ENCODE measurements at places on chromosomes 1 and 21.

DNA sequence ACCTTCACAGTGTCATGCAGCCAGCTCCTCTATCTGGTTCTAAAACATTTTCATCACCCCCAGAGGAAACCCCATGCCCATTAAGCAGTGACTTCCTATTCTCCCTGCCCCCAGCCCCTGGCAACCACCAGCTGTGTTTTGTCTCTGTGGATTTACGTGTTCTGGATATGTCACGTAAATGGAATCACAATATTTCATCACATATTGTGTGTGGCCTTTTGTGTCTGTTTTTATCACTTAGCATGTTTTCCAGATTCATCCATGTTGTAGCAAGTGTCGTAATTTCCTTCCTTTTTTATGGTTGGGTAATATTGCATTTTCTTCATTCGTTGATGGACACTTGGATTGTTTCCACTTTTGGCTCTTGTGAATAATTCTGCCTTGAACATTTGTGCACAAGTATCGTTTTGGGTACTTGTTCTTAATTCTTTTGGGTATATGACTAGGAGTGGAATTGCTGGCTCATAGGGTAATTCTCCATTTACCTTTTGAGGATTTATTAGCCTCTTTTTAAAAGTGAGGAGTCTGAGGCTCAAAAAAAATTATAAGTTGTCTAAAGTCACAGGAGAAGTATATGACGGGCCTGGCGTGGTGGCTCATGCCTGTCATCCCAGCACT is 127.0 kb downstream of the MRPS6 start:
- DNase-seq: no peak

DNA sequence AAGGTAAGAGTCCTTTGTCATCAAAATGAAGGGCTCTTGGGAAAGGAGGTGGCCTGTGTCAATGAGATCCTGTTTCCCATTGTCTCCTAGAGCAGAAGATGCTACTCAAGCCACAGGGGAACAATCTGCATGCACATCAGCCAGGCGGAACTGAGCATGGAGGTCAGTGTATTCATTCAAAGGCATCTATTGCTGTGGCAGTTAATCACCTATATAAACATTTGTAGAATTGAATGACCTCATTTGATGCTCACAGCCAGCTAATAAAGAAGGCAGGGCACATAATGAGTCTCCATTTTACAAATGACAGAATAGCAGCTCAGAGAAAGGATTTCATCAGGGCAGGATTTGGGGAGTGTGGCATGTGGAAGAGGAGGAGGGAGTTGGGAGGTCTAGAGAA is 5.7 kb upstream of the FYB2 start:
- DNase-seq: no peak

DNA sequence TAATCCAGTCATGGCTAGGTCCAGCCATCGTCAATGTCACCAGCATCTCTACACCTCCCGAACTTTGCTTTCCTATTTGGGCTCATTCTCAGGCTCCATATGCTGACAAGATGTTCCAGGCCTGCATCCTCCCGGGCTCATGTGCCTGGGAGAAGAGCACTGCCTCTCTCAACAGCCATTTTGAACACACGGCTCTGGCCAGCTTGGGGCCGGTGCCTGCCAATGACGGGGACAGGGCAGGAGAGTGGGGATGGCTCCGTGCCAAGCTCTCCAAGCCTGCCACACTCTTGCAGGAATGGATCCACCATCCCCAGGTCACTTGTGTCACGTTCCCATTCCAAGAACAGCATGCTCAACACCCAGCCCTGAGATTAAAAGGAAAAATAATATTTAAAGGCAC is 61.4 kb upstream of the PAX7 start:
- no peak for DNase-seq

- DNase-seq: no peak
Measured at GRCh38 chr1:215202868-215203267, 120.3 kb downstream of the KCNK2 start.

GRCh38 chr21:46286648-46287002 is 483 bp downstream of the YBEY start:
- no peak for DNase-seq

DNA sequence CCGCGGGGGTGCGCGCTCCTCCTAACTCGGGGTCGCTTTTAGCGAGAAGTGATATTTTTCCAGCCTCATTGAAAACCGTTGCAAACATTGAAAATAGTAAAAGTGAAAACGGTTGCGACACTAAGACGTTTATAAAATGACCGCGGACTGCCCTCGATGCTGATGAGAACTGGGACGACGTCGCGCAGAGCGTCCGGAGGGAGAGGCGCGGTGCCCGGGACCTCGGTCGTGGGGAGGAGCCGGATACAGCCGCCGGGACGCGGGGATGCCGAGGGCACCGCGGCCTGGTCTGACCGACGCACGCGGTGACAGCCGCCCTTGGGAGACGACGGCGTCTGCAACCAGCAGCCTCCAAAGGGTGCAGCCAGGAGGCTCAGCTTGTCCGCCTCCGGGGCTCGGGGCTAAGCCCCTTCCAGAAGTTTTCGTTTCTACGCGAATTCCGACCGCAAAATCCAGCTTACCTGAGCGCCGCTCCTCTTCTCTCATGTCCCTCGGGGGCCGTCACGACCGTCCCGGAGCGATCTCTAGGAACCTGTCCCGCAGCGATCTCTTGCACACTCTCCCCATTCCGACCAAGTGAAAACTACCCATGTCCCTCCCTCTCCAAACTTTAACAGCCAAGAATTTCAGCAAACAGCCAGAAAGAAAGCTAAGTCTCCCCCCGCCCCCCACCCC is 144.4 kb upstream of the ETS2 start:
- no peak for DNase-seq

- DNase-seq: no peak
Measured at GRCh38 chr1:92503043-92503925, 16.6 kb upstream of the GFI1 start.

DNA sequence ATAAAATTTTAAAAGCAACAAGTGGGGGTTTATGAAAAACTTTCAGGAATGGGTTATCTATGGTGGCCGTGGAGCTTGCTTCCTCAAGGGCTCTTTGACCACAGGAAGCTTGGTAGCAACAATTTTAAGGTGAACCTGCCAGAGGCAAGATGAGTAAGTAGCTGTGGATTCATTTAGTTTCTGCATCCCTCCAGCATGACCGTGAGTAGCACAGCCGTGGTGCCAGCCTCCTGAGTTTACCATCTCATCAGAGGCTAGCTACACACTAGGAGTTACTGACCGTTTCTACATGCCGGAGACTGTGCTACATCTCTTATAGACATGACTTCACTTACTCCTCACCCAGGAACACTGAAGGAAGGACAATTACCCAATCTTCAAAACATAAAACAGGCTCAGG is 30.1 kb upstream of the PLEKHG5 start:
- DNase-seq: no peak

DNA sequence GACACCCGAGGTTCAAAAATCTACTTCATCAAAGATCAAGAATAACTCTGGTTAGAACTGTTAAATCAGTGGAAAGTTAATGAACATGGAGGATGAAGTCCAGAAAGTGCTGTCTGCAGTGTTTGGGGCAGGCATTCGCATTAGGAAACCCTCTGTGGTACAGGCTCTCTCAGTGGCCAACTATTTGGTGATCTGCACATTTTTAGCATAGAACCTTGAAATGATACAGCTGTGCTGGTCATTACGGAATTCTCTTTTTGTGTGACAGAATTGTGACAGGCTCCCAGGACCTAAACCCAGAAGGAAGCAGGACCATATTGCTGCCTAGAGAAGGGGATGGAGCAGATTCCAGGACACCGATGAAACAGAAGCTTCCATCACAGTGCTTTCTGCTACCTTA is 89.0 kb downstream of the SLC45A1 start:
- no peak for DNase-seq

GRCh38 chr1:192477630-192478029 is 97.9 kb upstream of the RGS1 start:
- DNase-seq: peak; percentile 16

DNA sequence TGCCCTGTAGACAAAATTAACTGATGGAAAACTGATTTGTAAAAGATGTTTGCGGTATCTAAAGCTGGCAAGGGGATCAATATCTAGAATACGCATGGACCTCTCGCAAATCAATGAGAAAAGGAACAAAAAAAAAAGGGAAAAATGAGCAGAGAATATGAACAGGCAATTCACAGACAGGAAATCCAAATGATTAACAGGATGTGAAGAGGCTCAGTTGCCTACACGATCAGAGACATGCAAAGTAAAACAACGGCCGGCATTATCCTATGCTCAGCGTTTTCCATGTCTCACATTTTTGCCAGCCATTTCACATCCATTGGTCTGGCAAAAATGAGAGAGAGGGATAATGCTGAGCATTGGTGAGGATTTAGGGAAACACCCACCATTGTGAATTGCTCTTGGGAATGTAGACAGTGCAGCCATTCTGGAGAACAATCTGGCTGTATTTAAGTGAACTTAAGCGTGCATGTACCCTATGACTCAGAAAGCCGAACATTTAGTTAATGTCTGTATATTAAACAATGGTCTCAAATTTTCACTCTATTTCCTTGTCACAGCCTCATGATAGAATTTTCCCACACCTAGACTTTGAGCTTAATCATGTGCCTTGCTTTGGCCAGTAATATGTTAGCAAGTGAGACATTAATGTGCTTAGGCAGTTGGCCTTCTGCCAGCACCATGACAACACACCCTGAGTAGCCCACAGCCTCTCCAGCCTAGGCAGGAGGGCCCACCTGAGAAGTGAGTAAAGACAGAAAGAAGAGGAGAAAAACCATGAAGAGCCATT is 61.0 kb upstream of the NBPF3 start:
- DNase-seq: peak; percentile 33

DNA sequence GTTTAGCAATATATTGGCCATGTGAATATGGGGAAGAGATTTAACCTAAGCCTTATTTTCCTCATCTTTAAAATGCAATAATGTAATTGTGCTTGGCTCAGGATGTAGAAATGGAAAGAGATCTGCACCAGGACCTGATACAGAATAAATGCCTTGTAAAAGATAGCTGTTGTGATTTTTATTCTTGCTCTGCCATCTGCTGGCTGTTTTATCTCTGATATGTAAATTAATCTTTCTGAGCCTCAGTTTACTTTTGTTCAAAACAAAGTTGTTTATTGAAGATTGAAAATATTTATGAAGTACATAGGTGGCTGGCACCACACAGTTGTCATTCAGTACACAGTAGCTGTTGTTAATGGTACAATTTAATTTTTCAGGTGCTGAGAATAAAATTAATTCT is 21.9 kb downstream of the ZYG11B start:
- no peak for DNase-seq

DNA sequence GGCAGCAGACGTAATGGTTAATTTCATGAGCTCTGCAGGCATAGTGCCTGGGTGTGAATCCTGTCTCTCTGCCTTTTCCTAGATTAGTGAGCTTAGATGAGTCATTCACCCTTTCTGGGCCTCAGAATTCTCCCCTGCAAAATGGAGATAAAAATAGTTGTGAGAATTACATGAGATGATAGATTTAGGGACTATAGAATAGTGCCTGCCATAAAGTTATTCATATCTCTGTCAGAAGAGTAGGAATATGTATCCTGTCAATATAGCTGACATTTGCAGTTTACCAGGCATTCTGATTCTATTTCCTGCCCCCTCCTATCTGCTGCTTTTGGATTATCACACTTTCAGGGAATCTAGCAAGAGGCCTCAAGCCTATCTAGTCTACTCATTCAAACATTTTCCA is 112.0 kb downstream of the PDE4B start:
- no peak for DNase-seq

DNA sequence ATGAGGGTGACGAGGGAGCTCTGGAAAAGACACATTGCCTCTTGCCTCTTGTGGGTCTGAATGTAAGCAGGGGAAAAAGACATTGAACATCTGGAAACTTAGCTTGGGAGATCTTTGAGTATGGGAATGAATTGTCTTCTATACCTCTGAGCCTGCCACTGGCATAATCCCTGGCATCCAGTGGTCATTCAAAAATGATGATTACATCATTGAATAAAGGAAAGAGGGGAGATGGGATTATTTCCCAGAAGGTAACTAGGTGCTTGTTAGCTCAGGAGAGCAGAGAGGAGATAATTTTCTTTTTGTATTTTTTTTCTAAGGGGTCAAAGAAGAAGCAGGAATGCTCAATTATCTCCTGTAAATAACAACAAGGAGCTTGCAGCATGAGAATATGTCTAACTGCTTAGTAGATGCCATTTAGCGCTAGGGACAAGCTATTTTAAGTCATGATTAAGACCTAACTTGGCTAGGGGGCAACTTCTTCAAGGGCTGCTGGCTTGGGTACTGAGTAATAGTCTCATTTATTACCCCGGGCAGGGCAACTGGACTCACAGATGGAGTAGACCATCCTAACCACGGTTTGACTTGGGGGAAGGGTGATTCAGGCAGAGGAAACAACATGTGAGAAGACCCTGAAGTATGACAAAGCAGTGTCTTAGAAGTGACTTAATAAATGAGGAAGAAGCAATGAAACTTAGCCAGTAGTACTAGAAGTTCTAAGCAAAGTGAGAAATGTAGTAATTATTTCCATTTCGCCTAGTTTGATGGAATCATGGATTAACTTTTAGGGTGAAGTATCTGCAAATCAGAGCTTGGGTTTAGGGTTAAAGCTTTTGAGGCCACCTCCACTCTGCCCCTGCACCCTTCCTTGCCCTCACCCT is 11.0 kb upstream of the XCL2 start:
- DNase-seq: no peak

- DNase-seq: no peak
Measured at GRCh38 chr1:108327534-108328466, 83.9 kb upstream of the NBPF4 start.

- no peak for DNase-seq
Measured at GRCh38 chr1:65509912-65510680, 89.6 kb downstream of the LEPR start.

- DNase-seq: no peak
Measured at GRCh38 chr21:35324372-35325220, 275.5 kb upstream of the RUNX1 start.

DNA sequence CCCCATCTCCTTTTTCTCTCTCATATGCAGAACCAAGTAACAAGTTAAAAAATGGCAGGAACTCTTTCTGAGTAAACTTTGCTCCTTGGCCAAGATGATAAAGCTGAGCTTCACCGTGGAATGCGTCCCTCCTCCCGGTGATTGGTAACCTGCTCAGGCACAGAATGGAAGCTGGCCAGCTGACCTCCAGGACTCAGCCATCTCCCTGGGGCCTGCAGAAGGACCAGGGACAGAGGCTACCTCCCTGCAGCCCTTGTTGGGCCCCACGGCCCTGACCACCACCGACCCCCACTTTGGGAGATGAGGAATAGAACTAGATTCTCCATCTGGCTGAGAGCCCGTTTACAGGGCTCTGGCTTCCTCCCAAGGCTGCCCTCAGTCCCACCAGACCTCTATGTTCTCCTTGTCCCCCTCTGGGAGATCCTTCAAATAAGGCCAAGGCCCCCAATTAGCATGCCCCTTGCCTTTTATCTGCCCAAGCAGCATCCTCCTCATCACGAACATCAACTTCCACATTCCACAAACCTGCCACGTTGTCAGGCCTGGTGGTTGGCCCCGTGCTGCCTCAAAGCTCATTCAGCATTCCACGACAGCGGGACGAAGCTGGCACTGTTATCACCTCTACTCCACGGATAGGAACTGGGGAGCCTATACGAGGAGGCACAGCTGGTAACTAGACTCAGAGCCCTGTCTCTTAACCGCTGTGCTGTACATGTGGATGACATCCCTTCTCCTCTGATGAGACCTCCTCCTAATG is 74.2 kb downstream of the CD34 start:
- no peak for DNase-seq

GRCh38 chr1:40802742-40803113 is 19.1 kb downstream of the KCNQ4 start:
- no peak for DNase-seq

- no peak for DNase-seq
Measured at GRCh38 chr1:117587499-117588356, 18.1 kb upstream of the TENT5C start.
